ENCODE measurements at places on chromosomes 2 and 18. TPM values are rescaled to one million over a fixed set of nuclear protein-coding genes. Genes with fewer than 3 reads are reported as not detected.

GREB1 gene
- 0.21 TPM for total RNA-seq

MYOM1 gene
- total RNA-seq: 0.96 TPM

MROH2A gene
- total RNA-seq: not detected

SPRED2 gene
- 5.3 TPM for total RNA-seq

LRP1B gene
- under 0.01 TPM for total RNA-seq

ANKRD62 gene
- not detected for total RNA-seq

CHST10 gene
- total RNA-seq: 1.2 TPM

NOL4 gene
- total RNA-seq: under 0.01 TPM

HTR2B gene
- total RNA-seq: not detected

Data from tracheal epithelial cell (primary cell).